ENCODE measurements at places on chromosomes 16 and 17. TPM values are rescaled to one million over a fixed set of nuclear protein-coding genes. Genes with fewer than 3 reads are reported as not detected.

Gene CCL4
- total RNA-seq, result 46.8 TPM

Gene ENPP7
- not detected for total RNA-seq

Gene NOD2
- total RNA-seq, result 24.1 TPM

Gene TMC5
- total RNA-seq, result 0.53 TPM

Gene CA4
- total RNA-seq, result not detected

Gene KRTAP4-1
- total RNA-seq, result not detected

Gene G6PC1
- not detected for total RNA-seq

Gene RNF166
- total RNA-seq, result 156 TPM

DNA sequence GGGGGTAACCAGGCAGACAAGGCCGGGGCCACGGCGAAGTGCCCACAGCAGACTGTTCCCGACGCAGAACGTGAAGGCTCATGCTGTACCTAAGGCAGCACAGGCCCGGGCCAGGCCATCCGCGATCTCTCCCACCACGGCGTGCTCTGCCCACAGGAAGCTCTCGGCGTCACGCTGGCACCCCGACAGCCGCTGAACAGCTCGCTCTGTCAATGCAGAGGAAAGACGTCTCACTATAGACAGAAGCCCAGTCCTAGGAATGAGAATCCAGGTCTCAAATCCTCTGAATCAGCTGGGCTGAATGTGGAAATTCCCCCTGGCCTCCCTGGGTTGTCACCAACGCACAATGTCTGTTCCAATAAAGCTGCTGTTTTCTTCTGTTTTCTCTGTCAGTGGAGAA is 21.4 kb downstream of the SERPINF1 start:
- DNase-seq, result no peak
- peaks cover 62% of the 10 kb centered on the region for H3K36me3 ChIP-seq
- no peak overlapping the region for H3K27ac ChIP-seq
- no peaks in the 10 kb centered on the region for H3K27me3 ChIP-seq

GRCh38 chr16:77686385-77686784 is 35.9 kb upstream of the NUDT7 start:
- no peaks in the 10 kb centered on the region for H3K4me1 ChIP-seq
- H3K4me3 ChIP-seq, result no peak overlapping the region
- no peak for DNase-seq
- H3K27me3 ChIP-seq, result peaks cover 11% of the 10 kb centered on the region
- H3K27ac ChIP-seq, result no peak overlapping the region
- H3K36me3 ChIP-seq, result no peaks in the 10 kb centered on the region

- H3K4me1 ChIP-seq, result peaks cover 6% of the 10 kb centered on the region
- H3K4me3 ChIP-seq, result peak within 1 kb of the TSS; percentile 10
- peak within 1 kb of the TSS; percentile 26 for H3K27ac ChIP-seq
- H3K27me3 ChIP-seq, result peaks cover 9% of the 10 kb centered on the region
- no peak for DNase-seq
- peaks cover 11% of the 10 kb centered on the region for H3K36me3 ChIP-seq
Observed at GRCh38 chr17:81902023-81902652, at the start of gene NPB. Gene NPB, plus strand, starts transcription at chr17:81902238. Its CDS starts 40 bp downstream, at chr17:81902278.

GRCh38 chr17:4786516-4786915 is 352 bp upstream of the VMO1 start:
- no peak for DNase-seq
- H3K4me3 ChIP-seq, result no peak overlapping the region
- H3K27me3 ChIP-seq, result peaks cover 56% of the 10 kb centered on the region
- peaks cover 40% of the 10 kb centered on the region for H3K4me1 ChIP-seq

GRCh38 chr17:7249830-7250229 is 1.7 kb downstream of the CTDNEP1 start:
- peak overlapping the region; percentile 91 for H3K4me3 ChIP-seq
- H3K27me3 ChIP-seq, result no peaks in the 10 kb centered on the region
- DNase-seq, result no peak
- peaks cover 54% of the 10 kb centered on the region for H3K4me1 ChIP-seq
- peak overlapping the region; percentile 89 for H3K27ac ChIP-seq

GRCh38 chr16:87691686-87692079 is 74.1 kb downstream of the KLHDC4 start:
- H3K4me1 ChIP-seq, result no peaks in the 10 kb centered on the region
- no peak overlapping the region for H3K27ac ChIP-seq
- no peaks in the 10 kb centered on the region for H3K27me3 ChIP-seq
- no peak for DNase-seq
- H3K4me3 ChIP-seq, result no peak overlapping the region
- peaks cover 8% of the 10 kb centered on the region for H3K36me3 ChIP-seq

DNA sequence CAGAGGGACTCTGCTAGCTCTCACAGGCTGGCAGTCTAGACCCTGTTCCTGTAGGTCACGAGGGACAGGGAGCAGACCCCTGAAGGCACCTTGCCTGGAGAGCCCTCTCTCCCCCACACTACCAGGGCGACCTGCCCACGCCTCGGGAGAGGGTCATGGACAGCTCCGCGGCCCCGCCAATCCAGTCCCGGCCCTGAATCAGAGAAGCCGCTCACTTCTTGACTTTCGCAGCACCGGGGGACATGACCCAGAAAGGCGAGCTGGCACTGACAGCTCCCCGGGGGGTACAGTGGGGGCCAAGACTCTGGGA is 5.1 kb downstream of the KIFC3 start:
- no peaks in the 10 kb centered on the region for H3K36me3 ChIP-seq
- no peak for DNase-seq
- H3K4me3 ChIP-seq, result no peak overlapping the region
- H3K4me1 ChIP-seq, result peaks cover 24% of the 10 kb centered on the region
- H3K27me3 ChIP-seq, result peaks cover 30% of the 10 kb centered on the region
- H3K27ac ChIP-seq, result no peak overlapping the region

DNA sequence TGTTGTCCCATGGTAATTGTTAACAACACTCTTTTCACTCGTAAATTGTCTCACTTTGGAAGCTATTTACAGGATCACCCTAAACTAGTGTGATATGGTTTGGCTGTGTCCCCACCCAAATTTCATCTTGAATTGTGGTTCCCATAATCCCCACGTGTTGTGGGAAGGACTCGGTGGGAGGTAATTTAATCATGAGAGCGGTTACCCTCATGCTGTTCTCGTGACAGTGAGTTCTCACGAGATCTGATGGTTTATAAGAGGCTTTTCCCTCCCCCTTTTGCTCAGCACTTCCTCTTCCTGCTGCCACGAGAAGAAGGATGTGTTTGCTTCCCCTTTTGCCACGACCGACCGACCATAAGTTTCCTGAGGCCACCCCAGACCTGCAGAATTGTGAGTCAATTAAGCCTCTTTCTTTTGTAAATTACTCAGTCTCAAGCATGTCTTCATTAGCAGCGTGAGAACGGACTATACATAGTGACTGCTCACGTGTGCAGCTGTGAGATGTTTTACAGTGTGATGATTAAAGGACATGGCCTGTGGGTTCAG is 34.4 kb downstream of the DNAH3 start:
- no peak overlapping the region for H3K27ac ChIP-seq
- peaks cover 3% of the 10 kb centered on the region for H3K4me1 ChIP-seq
- H3K4me3 ChIP-seq, result peak overlapping the region; percentile 2
- H3K36me3 ChIP-seq, result no peaks in the 10 kb centered on the region

DNA sequence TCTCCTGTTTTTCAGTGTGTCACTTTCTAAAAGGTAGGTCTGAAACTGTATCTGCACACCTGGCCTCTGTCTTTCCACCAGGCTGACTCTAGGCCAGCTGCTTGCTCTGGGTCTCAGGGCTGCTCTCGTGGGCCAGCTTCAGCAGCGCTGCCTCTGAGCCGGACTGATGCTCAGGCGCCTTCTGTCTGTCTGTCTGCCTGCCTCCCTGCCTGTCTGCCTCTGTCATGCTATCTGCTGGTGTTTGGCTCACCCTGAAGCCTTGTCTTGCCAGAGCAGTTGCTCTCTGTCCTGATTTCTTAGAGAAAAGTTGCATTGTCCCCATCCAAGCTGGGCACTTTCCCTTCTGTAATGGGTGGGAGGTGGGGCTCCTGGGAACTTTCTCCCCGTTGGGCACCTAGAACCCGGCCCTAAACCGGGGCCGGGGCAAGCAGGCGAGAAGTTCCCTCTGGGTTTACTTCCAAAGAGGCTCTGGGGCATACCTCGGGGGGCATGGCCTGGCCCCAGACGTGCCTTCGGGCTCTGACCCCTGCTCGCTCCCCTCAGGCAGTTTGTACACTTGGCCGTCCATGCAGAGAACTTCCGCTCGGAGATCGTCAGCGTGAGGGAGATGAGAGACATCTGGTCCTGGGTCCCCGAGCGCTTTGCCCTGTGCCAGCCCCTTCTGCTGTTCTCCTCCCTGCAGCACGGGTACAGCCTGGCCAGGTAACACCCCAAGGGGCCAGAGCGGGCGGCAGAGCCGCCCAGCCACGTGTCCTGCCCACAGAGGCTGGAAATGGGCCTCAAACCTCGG is 15.9 kb upstream of the ATP6V0C start:
- no peak for DNase-seq
- no peaks in the 10 kb centered on the region for H3K4me1 ChIP-seq
- no peak overlapping the region for H3K27ac ChIP-seq
- no peaks in the 10 kb centered on the region for H3K27me3 ChIP-seq
- H3K36me3 ChIP-seq, result peaks cover 2% of the 10 kb centered on the region

GRCh38 chr16:24098896-24099295 is 157.2 kb upstream of the CACNG3 start:
- H3K27ac ChIP-seq, result no peak overlapping the region
- no peak overlapping the region for H3K4me3 ChIP-seq
- H3K36me3 ChIP-seq, result peaks cover 37% of the 10 kb centered on the region
- no peak for DNase-seq

GRCh38 chr17:48692049-48692448 is 30.3 kb downstream of the PRAC1 start:
- no peak overlapping the region for H3K4me3 ChIP-seq
- DNase-seq, result no peak
- no peak overlapping the region for H3K27ac ChIP-seq
- H3K27me3 ChIP-seq, result peaks cover 41% of the 10 kb centered on the region
- H3K36me3 ChIP-seq, result no peaks in the 10 kb centered on the region
- H3K4me1 ChIP-seq, result no peaks in the 10 kb centered on the region

GRCh38 chr17:35931794-35932425 is 1.3 kb upstream of the RDM1 start:
- H3K4me3 ChIP-seq, result no peak overlapping the region
- DNase-seq, result no peak
- no peak overlapping the region for H3K27ac ChIP-seq
- peaks cover 29% of the 10 kb centered on the region for H3K4me1 ChIP-seq
- peaks cover 15% of the 10 kb centered on the region for H3K36me3 ChIP-seq

DNA sequence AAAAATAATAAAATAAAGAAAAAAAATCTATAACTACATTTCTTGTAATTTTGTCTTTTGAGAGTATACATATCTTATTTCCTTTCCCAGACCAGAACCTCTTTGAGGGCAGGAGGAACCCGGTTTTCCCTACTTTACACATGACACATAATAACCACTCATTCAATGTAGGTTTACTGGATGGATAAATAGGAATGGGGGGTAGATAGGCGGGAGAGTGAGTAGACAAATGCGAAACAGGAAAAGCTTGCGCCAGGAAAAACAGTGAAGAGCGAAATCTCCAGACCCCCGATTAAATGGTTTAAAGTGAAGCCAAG is 515 bp upstream of the GOSR2 start:
- H3K4me1 ChIP-seq, result peaks cover 48% of the 10 kb centered on the region
- no peaks in the 10 kb centered on the region for H3K27me3 ChIP-seq
- no peak for DNase-seq
- peak overlapping the region; percentile 83 for H3K4me3 ChIP-seq

DNA sequence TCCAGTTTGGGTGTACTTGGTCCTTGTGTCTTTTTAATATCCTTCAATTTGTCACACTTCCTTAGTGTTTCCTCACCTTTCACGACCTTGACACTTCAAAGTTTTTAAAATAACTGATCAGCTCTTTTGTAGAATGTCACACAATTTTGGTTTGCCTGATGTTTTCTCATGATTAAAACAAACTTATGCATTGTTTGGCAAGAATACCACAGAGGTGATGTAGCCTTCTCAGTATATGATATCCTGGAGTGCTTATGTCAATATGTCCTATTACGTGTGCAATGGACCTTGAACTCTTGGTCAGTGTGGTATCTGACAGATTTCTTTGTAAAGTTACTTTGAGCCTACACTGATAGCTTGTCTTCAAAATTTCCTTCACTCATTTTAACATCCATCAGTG is 297.4 kb downstream of the CNTNAP4 start:
- H3K36me3 ChIP-seq, result no peaks in the 10 kb centered on the region
- H3K4me3 ChIP-seq, result no peak overlapping the region
- no peaks in the 10 kb centered on the region for H3K27me3 ChIP-seq
- no peak for DNase-seq

All from activated CD4-positive, alpha-beta memory T cell treated with anti-CD3 and anti-CD28 coated beads, Interleukin-2, amount 10 ng/mL, durations not matched to agents 7 days and 5 days (primary cell).